Activated T-cell treated with anti-CD3 and anti-CD28 coated beads for 48 hours (primary cell): ENCODE measurements at places on chromosomes 3 and 15.
A peak's percentile ranks its signal among the peaks of the same experiment; 100 is the strongest.

DNA sequence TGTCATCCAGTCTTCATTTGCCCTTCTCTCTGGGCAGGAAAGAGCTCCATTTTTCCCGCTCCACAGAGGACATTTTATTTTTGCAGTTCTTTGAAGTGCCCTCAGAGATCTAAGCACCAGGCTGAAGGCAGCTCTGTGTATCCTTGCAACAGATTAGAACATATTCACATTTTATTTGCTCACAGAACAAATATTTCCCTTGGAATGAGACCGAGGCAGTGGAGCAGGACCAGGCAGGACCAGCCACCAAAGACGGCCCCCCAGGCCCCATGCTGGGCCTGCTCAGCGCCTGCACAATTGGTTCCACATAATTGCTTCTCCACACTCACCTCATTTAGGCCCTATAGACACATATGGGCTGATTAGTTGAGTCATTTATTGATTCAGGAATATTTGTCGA lies 15.7 kb upstream of the ETV5 start:
- no peak for DNase-seq

DNA sequence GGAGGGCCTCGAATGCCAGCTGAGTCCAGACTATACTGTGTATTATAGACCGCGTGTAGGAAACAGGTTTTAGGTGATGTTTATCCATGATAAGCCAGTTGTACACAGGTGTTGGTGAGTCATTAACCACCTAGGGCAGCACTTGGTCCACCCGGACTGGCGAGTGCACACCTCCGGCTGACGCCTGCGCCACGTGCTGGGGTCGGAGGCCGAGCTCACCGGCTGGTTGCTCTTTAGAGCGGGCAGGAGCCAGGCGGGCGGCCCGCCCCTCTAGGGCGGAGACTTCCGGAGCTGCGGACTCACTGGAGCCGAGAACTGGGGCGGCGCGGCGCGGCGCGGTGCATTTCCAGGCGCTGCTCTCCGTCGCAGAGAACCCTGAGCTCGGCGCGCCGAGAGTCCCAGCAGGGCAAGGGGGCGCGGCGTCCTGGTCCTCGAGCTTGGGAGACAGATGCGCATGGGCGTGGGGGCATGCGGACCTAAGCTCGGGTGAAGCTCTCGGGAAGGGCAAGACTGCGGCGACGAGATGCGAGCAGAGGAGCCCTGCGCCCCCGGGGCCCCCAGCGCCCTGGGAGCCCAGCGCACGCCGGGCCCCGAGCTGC lies at the start of gene ESYT3:
TSS of gene ESYT3 (plus strand) at position 341 of the 599 bp plus-strand sequence. CDS start at position 524, 183 bp downstream.
- DNase-seq, result peak; percentile 65

DNA sequence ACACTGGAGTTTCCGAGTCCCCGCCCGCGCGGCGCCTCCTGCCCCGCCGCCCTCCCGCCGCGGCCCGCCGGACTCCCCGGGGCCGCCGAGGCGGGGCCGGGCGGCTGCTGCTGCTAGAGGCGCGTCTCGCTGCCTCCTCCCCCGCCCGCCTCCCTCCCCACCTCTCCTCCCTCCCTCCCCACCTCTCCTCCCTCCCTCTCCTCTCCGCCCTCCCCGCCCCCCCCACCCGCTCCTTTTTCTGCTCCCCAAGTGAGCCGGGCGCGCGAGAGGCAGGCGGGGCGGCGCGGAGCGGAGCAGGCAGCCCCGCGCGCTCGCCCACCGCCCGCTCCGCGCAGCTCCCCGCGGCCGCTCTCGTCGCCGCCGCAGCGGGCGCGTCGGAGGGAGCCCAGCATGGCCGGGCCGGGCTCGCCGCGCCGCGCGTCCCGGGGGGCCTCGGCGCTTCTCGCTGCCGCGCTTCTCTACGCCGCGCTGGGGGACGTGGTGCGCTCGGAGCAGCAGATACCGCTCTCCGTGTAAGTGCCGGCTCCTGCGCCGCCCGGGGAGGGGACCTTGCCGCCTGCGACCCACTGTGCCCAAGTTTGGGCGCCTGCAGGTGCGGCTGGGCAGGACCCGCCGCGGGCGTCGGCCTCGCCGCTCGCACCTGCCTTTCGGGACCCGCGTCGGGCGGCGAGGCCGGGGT lies at the start of gene CACNA2D3:
TSS of gene CACNA2D3 (plus strand) at position 229 of the 679 bp plus-strand sequence.
- DNase-seq, result no peak

DNA sequence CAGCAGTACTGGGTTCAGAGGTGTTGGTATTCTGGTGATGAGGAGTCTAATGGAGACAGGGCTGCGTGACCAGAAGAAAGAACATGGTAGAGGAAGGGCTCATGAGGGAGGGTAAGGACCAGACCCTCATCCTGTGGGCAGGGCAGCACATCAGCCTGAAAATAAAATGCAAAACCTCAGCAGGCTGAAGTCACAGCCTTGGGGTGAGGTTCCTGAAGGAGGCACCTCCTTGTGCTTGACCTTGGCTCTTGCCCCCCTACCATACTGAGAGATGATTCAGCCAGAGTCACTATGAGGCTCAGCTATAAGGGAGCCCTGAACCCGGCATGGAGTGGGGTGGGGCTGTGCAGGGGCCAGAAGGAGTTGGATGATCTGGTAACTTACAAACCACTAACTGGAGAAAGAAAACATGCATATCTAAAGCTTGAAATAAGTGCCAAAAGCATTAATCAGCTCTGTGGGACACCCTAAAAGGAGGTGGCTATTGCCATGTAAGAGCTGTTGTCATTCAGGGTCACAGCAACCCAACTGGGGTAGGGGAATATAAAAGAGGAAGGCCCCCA lies 60.2 kb downstream of the CORO2B start:
- no peak for DNase-seq

DNA sequence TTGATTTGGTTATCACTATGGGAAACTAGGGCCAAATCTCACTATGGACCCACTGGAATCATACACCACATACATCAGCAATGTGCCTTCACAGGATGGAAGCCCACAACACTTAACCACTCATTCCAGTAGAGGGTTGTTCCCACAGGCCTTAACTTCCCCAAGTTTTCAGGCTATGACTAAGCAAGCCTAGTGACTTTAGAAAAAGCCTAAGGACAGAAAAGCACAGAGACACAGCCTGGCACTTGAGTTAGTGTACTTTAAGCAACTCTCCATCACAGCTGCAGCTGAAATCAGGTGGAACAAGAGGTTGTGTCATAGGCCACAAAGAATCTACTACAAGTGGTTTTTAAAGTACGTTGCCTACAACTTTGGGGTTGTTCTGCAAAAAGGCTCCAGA lies 128.7 kb downstream of the LRRN1 start:
- no peak for DNase-seq

DNA sequence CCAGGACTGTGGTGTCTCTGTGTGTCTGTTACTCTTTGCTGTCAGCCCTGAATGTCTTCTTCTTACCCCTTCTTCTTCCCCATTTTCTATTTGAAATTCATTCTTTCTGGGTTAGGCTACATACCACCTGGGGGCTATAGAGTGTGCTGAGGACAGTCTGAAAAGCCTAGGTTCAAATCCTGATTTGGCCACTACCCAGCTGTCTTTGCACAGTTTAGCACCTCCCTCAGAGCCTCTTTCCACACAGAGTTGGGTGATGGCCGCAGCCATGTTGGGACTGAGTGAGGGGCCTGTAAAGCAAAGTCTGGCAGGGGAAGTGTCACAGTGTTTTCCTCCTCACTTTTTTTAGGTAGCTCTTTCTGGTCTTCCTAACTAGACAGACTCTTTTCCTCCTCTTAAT lies 113.7 kb downstream of the CHCHD6 start:
- no peak for DNase-seq

DNA sequence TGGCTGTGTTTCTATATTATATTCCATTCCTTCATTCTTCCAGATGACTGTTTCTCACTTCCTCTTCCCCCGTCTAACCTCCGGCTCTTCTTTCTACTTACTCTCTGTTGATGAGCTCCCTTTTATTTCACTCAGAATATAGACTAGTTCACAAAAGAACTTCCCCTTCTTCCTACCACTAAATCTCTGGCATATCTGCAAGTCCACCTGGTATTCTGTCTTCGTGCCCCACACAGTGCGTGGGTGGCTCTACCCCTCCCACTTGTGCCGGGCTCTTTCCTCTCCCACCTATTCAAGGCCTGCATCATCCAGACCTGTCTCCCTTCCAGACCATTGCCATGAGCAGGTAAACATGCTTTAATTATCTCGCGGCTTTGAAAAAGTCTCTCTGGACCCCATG lies 73.0 kb downstream of the SCN10A start:
- no peak for DNase-seq

DNA sequence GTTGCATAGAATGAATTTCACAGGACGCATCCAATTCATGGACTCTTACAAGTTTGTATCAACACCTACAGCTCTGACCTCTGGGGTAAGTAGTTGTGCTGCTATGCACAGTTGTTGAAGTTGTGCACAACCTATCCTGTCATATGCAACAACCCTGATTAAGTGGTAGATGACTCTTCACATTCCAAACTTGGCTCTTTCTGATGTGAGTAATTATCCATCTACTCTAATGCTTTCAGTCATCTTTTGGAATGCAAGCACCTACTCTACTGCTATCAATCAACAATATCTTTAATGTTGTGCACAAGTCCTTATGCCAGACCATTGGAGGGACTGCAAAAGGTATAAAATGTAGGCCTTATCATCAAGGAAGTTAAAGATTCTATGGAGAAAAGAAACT lies 921.4 kb downstream of the MCTP2 start:
- DNase-seq, result no peak

GRCh38 chr3:133547432-133548041 lies 25.9 kb upstream of the CDV3 start:
- DNase-seq, result no peak

DNA sequence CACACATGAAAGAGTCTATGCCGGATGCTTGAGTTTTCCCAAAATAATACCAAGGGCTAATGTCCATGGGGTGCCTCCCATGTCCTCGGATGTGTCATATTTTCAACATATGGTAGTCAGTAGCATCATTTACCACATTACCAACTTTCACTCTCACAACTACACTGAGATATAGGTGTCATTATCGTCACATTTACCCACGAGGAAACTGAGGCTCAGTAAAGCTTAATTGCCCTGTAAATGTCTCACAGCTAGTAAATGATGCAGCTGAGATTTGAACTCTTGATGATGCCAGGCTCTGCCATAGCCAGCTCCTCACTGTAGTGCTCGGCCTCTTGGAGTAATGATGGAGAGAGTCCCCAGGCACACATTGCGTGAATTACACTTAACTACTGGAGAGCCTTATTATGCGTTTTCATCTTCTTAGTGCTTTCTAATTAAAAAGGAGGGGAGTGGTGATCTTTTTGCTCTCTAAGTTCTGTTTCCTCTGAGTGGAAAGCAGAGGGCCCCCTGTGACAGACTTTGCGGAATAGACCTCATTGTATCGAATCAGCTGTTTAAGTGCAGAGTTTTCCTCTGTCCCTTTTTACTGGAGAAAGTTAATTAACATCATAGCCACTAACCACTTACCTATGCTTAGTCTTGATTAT lies 142.0 kb upstream of the SLCO3A1 start:
- no peak for DNase-seq

- no peak for DNase-seq
These were observed 104.3 kb upstream of the ICE2 start for GRCh38 chr15:60583194-60583593.

GRCh38 chr3:194170793-194171192 lies 34.8 kb downstream of the HES1 start:
- DNase-seq, result no peak

DNA sequence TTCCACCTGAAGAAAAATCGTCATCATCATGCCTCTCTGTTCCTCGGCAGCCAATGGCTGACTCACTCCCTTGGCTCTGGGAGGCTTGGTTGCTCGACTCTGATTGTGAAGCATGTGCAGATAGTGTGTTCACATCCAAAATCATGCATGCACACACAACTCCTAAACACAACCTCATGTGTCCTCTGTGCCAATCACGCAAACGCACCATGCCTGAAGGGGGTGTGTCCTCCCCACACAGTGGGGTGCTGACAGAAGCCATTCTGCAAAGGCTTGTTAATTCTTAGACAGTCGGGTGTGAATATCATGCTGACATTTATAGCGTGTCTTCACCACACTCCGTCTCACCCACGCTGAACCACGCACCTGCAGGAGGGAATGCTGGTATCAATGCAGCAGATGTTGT lies 11.4 kb upstream of the CCDC174 start:
- no peak for DNase-seq

- no peak for DNase-seq
These were observed 469.7 kb downstream of the PDCD6IP start for GRCh38 chr3:34268032-34268709.

GRCh38 chr15:60299452-60300047 lies 98.2 kb downstream of the ANXA2 start:
- DNase-seq, result no peak

- no peak for DNase-seq
These were observed 486 bp downstream of the LSG1 start for GRCh38 chr3:194671511-194671899.

DNA sequence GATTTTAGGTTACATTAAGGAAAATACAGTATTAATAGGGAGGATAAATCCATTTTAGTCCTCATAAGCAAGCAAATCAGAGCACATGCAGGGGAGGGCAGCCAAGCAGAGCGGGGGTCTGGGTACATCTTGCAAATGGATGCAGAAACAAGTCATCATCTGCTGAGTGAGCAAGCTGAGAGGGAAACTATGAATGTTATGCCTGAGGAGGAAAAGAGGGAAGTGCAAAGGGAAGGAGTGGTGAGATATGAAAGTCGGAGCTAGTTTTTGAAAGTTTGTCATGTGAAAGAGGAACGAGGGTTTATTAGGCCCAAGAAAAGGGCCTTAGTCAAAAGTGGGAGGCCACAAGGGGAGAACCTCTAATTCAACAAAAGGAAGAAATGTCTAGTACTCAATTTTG lies 15.4 kb downstream of the PTX3 start:
- DNase-seq, result no peak

GRCh38 chr15:60751985-60752952 lies 273.3 kb upstream of the ICE2 start:
- no peak for DNase-seq

DNA sequence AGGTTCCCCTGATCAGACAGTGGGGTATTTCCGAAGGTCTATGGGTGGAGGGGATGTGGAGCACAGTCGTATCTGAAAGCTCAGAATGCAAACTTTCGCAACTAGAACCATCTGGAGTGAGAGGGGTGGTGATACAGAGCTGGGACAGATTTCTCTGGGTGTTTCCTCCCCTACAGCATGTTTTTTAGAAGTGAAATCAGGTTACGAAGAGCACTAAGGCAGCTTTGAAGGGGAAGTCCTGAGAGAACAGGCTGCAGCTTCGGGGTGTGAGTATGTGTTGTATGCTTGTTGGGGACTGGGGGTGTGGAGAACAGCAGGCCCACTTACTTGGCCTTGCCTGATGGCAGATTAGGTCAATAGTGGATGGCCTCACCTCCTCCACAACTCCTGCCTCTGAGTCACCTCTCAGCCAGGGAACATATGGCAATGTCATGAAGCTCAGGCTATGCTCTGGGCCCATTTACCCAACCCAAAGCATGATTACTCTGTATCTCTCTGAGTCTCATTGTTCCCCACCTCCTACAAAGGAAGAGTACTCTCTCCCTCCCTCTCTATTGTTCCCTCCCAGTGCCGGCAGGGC lies 107.2 kb upstream of the RASGRP1 start:
- no peak for DNase-seq

DNA sequence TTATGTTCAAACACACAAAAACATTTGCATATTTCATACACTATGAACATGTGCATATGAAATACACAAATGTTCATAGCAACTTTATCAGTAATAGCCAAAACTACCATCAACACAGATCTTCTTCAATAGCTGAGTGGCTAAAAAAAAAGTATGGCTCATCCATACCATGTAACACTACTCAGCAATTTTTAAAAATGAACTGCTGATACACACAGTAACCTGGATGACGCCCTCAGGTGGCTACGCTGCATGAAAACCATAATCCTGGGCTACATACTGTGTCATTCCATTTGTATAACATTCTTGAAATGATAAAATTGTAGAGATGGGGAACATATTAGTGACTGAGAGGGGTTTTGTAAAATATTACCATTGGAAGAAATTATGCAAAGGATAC lies 243.6 kb downstream of the MAGI1 start:
- DNase-seq, result no peak

- no peak for DNase-seq
These were observed at the start of gene CDV3 for GRCh38 chr3:133573629-133574194. Gene CDV3, plus strand, starts transcription at chr3:133573686. Its CDS starts 359 bp downstream, at chr3:133574045.
